Stimulated activated CD8-positive, alpha-beta memory T cell treated with anti-CD3 and anti-CD28 coated beads, Interleukin-7, amount 100 ng/mL, for 1 hour (primary cell): ENCODE measurements at places on chromosomes 5 and 9.

- DNase-seq, result no peak
Measured at GRCh38 chr9:28502741-28503140, 929.5 kb upstream of the C9orf72 start.

- DNase-seq, result no peak
Measured at GRCh38 chr9:135591506-135592330, 30.2 kb downstream of the PAEP start.

DNA sequence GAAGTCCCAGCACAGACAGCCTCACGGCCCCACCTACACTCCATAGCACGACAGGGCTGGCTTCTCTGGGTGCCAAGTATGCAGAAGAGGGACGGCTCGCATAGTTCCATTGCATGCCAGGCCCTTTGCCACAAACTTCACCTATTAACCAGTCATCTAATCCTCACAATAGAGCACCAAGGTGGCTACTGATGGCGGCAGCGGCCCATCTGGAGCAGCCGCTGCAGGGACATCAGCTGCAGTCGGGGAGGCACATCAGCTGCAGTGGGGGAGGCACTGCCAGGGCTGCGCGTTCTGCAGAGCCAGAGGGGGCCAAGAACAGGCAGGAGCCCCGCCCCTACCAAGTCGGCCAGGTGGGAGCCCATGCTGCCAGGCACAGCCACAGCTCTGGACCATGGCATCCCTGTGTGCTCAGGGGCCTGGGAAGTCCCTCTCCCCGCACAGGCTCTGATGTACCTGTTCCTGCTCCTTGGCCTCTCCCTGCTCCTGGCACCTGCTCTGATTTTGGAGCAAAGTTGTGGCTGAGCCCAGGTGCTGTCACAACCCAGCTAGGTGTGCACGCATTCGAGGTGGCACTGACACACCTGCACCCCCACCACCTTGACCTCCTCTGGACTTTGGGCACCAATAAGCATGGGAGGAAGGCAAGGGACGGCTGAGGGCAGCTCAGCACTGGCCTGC is 61.5 kb upstream of the SYNPO start:
- no peak for DNase-seq

GRCh38 chr5:72324189-72324825 is 4.1 kb downstream of the PTCD2 start:
- DNase-seq, result no peak

DNA sequence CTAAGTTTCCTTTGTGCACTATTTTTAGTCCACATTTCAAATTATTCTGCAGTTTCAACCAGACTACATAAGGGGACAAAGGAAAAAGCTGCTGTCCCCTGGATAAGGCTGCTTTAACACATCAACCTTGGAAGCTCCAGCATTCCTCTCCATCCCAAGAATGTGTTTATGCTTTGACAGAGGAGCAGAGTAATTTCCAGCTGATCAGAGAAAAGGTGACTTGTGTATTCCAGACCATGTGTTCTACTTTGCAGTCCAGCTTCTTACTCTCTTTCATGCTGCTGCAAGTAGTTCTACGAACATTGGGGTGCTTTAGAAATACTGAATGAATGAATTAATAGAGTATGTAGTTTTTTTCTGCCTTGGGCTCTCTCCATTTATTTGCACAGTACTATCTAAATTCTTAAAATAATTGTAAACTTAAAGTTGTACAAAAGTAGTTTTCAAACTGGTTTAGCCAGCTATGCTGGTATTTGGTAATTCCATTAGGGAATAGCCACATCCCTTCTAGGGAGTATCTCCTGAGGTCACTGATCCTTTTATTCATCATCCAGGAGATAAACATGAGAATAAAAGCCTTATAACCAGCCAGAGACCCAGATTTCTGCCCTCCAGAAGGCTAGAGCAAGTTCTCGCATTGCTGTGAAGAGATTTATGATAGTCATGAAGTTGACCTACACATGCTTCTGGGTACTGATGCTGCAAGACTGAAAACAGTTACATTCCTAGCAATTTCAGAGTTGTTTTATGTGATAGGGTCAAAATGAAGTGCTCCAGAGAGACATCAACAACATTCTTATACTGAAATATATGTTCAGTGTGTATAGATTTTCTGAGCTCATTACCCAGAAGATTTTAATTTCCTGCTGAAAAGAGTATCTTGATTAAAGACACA is 215.2 kb downstream of the COMMD10 start:
- DNase-seq, result no peak

- no peak for DNase-seq
Measured at GRCh38 chr5:22649074-22649473, 204.1 kb downstream of the CDH12 start.

DNA sequence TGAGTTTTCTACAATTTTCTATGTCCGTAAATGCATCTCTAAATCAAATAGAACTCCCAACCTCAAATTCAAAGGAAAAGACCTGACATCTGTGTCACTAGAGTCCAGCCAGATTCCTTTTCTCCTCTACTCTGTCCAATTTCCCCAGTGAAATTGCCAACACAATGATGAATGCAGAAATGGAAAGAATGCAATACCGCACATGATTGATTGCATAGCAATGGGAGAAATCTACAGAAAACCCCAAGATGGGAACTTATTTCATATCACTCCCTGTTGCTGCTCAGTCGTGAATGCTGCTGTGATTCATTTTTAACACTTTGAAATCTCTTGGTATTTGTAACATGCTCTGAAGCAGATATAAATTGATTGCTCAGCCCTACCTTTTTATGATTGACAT is 355.1 kb upstream of the TUSC1 start:
- DNase-seq, result no peak

GRCh38 chr5:68409259-68409658 is 193.7 kb downstream of the PIK3R1 start:
- DNase-seq, result no peak

DNA sequence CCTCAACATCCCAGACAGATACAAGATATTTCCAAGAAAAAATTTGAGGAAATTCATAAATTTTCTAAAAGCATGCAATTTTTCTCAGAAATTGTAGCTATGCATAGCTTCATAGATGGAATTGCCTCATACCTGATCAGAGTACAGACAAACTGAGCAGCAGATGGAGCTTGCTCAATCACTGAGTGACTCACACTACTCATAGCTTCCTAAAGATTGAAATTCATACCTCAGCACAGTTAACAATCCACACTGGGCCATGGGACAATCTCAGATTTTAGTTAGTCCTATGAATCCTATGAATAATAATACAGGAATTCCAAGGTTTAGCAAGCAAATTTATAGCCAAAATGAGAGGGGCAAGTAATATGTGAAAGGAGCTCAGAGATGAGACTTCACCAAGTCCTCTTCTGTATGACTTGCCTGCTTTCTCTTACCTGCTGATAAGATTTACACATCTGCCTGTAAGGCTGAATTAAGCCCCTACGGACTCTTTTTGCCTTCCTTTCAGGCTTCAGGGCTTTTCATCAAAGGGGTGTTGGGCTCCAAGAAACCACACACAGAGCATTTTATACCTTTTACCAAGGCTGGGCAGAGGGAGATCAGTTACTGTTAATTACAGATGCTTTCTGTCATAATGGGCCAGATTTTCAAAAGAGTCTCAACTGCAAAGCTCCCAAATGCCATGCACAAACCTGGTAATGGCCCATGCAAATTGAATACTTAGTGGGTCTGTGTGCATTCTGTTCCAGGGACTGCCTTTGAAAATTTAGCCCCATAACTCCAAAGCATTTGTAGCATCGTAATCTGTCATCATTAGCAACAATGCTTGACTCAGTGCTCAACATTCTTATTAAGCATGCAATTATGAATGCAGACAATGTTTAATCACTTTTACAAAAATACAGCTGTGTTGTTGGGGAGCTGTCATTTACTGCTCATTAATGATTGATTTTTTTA is 439.3 kb downstream of the DTWD2 start:
- no peak for DNase-seq

DNA sequence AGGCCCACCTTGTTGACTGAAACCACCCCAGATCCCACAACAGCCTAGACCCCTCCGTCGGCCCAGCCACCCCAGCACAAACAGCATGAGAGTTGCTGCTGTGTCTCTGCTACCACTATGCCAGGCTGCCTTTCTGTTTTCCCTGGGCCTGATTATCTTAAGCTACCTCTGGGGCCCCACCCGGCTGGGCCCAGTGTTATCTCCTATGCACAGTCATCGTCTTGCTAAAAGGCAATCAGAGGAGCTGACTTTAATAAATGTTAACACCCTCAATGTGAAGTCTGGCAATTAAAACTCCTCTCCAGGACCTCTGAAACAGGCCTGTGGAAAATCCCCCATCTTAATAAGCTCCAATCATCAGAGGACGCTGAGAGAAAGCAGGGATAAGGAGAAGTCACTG is 144.9 kb downstream of the FAM114A2 start:
- no peak for DNase-seq

GRCh38 chr9:1982074-1982473 is 33.1 kb upstream of the SMARCA2 start:
- no peak for DNase-seq

- no peak for DNase-seq
Measured at GRCh38 chr9:84330246-84330645, 10.3 kb downstream of the SLC28A3 start.

DNA sequence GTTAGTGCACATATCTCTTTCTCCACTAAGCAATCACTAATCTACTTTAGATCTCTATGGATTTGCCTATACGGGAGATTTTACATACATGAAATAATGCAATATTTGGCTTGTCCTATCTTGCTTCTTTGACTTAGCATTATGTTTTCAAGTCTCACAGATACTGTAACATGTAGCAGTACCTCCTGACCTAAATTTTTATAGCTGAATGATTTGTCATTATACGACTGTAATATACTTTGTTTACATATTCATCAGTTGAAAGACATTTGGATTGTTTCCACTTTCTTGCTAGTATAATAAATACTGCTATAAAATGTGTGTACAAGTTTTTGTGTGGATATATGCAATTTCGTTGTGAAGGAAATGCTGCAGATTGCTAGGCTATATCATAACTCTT is 1520.8 kb upstream of the CDH6 start:
- DNase-seq, result no peak

GRCh38 chr9:85142496-85142911 is 473.0 kb downstream of the NTRK2 start:
- DNase-seq, result no peak

GRCh38 chr5:96691503-96692303 is 29.5 kb downstream of the CAST start:
- DNase-seq, result no peak

- no peak for DNase-seq
Measured at GRCh38 chr5:108222011-108222410, 159.9 kb downstream of the FBXL17 start.

- peak; percentile 0 for DNase-seq
Measured at GRCh38 chr9:14692470-14693250, 572 bp downstream of the ZDHHC21 start.

DNA sequence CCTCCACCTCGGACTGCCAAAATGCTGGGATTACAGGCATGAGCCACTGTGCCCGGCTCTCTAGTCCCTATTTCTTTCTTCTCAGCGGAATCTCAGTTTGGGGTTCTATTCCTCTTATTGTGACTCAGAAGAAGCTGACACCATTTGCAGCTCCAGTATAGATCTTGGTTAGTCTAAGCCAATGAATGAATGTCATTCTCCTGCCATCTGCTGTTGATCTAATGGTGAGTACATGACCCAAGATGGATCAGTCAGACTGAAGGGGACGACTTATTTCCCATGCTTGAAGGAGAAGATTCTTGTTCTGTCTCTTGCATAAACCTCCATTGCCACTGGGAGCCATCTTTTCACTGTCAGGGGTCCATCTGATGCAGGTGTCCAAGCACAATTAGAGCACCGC is 76.0 kb upstream of the KLF9 start:
- no peak for DNase-seq

- DNase-seq, result no peak
Measured at GRCh38 chr5:154311362-154311761, 120.8 kb downstream of the GALNT10 start.

GRCh38 chr5:55724281-55724680 is 12.2 kb upstream of the SLC38A9 start:
- DNase-seq, result no peak
